ENCODE measurements at places on chromosomes 16 and 17. TPM values are rescaled to one million over a fixed set of nuclear protein-coding genes. Genes with fewer than 3 reads are reported as not detected.

Gene DHODH
- total RNA-seq: 2.9 TPM

Gene GRB7
- total RNA-seq: 0.60 TPM

Gene SLFN14
- not detected for total RNA-seq

Gene TBC1D3
- total RNA-seq: not detected

Gene EVPL
- not detected for total RNA-seq

Gene GCGR
- total RNA-seq: not detected

Gene CRYBA1
- total RNA-seq: not detected

Gene RAB37
- total RNA-seq: 0.15 TPM

Gene CORO1A
- total RNA-seq: 1.9 TPM

Gene SCNN1B
- not detected for total RNA-seq
